Activated T-helper 1 cell treated with Interleukin-2 at 50 U/mL for 16 hours (primary cell): ENCODE measurements at places on chromosomes 1 and 21.

DNA sequence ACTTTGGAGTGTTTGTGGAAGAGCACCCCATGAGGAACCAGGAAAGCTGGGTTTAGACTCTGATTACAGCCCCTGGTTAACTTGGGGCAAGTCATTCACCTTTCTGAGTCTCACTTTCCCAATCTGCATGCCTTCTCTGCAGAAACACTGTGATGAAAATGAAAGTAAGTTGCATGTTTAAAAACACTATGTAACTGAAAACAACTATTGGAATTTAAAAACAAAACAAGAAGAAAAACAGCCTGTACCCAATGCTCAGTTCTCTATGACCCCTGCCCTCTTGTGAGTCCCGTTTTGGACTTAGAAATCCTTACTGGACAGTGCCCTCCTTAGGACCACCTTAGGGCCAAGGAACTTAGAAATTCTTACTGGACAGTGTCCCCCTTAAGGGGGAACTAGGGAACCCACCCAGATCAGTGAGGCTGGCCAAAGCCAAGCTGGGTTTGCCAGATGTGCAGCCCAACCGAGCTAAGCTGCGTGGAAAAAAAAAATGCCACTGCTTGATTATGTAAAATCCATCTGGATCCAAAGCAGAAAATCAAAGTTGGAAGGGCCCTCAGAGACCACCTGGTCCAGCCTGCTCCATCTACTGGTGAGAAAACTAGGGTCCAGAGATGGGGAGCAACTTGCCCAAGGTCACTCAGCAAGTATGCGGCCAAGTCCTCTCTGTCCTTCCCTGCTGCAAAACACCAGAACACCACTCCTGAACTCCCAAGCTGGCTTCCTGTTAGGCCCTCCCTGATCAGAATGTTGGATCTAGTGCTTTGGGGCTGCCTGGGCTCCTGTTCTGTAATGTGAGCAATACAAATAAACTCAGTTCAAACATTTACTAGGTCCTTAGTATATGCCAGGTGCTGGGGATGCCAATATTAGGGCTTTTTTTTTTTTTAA, 77.7 kb downstream of the MRPL37 start:
- DNase-seq: no peak

DNA sequence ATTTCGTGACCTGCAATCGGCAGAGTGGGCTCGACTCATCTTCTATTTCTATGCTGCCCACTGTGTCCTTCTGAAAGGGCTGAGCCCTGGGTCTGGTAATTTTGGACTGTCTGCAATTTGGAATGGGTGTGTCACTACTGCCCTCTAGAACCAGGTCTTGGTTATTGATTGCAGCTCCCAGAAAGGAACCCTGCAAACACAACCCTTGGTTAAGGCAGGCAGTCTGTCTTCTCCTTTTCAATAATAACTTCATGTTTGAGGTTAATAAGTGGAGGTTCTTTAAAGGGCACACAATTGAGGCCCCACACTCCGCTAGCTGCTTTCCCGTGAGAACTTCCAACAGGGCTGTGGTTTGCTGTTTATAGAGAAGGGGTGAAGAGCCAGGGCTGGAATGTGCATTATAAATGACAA, 79.9 kb upstream of the LYST start:
- DNase-seq: no peak

GRCh38 chr1:44034976-44035716, 3.9 kb upstream of the SLC6A9 start:
- DNase-seq: no peak

- peak; percentile 59 for DNase-seq
Observed at GRCh38 chr1:2381741-2382620, 9.4 kb downstream of the MORN1 start.

- no peak for DNase-seq
Observed at GRCh38 chr1:172885411-172885810, 165.3 kb downstream of the TNFSF18 start.

GRCh38 chr1:234091876-234092275, 187.4 kb downstream of the SLC35F3 start:
- no peak for DNase-seq

GRCh38 chr1:58204284-58204683, 342.2 kb downstream of the OMA1 start:
- no peak for DNase-seq

- no peak for DNase-seq
Observed at GRCh38 chr1:82227306-82228095, 426.8 kb downstream of the ADGRL2 start.

DNA sequence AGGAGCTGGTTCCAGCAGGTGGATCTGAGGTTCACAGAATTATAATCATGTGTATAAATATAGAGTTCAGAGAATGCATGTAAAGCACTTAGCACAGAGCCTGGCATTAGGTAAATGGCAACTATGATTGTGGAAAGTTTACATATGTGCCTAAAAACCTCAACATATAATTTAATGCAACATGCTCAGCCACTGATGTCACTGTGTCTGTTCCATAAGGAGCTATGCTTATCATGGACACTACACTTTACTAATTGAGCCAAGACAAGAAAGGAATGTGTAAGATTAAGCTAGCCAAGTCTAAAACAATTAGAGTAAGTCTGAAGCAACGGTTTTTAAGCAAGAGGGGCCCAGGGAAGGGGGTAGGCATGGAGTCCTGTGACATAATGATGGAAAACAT, 61.5 kb downstream of the GNG12 start:
- no peak for DNase-seq

GRCh38 chr1:151534662-151535278, 5.3 kb upstream of the TUFT1 start:
- peak; percentile 52 for DNase-seq

- DNase-seq: no peak
Observed at GRCh38 chr1:155008015-155008941, 5.7 kb downstream of the ZBTB7B start.

DNA sequence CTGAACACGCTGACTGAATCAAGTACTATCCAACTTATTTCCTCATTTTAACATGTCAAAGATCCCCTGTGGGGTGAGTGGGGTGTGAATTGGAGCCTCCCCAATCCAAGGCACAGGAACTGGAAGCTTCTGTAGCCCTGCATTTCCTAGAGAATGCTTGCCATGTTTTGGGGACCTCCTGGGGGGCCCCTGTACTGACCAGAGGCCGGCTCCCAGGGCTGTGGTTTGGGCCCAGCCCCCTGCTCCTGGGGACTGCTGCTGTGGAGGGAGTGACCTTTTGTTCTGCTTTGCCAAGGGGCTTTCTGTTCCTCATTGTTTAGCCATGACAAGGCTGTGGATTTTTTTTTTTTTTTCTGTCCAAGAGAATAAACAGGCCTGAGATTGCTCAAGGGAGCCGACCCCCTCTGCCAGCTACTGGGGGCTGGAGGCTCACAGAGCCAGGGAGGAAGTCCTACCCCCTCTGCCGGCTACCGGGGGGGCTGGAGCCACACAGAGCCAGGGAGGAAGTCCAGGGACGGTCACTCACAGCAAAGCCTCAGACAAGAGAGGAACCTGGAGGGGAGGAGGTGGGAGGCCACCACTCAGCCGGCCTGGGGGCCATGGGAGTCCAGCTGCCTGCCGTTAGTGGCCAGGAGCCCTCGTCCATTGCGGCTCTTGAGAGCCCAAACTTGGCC, 17.4 kb downstream of the TNFRSF1B start:
- DNase-seq: no peak

DNA sequence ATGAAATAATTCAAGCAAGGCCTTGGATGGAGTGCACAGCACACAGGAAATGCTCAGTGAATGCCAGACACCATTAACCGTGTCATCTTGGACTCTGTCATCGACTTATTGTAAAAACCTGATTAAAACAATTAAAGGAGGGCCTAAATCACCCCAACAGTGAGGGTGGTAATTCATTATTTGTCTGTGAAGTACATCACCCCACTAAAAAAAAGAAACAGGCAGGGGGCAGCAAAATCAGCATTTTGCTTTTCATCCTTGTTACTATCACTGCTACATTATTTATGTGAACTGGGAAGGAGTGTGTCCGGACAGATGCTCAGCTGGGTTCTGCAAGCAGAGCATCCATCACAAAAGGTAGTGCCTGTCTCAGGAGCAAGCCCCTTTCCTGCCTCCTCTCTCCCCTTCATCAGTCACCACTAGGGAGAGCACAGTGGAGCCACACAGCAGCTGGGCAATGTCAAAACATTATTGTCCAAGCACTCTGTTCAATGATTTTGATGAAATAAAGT, 98.5 kb downstream of the RERE start:
- DNase-seq: no peak
